ENCODE measurements at places on chromosomes 11 and 22.

DNA sequence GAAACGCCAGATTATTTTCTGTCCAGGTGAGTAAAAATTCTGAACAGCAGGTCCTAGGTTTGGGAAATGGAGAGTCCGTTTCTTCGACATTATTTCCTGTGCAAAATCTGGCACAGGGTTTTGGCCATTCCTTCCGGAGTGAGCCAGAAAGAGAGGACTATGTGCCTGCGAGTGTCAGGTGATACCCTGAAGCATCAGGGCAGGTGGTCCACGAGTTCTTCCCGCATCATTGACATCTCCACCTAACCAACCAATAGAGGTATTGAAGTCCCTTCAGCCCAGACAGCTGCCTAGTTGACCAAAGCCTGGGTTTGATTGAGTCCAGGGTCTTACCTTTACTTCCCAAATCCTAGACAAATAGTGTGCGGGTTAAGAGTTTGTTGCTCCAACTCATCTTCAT lies 808 bp downstream of the SNAP29 start:
- DNase-seq = no peak

- no peak for DNase-seq
Observed at GRCh38 chr11:9887472-9887871, 223.6 kb downstream of the SWAP70 start.

DNA sequence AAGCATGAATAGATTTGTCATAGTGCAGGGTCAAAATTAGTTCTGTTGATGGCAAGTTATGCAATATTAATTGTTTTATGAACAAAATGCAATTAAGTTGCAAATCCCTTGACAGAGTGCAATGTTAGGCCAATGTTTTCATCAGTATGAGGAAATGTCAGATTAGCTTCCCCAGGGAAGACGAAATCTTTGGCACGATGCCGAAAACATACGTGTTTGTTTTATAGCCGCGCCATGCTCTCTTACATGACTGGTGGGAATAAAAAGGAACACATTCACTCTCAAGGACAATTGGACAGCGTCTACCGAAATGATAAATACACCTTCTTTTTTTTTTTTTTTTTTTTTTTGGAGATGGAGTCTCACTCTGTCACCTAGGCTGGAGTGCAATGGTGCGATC lies 27.0 kb downstream of the MFNG start:
- peak; percentile 57 for DNase-seq

- DNase-seq = no peak
Observed at GRCh38 chr11:46049325-46049897, 71.8 kb downstream of the PHF21A start.

DNA sequence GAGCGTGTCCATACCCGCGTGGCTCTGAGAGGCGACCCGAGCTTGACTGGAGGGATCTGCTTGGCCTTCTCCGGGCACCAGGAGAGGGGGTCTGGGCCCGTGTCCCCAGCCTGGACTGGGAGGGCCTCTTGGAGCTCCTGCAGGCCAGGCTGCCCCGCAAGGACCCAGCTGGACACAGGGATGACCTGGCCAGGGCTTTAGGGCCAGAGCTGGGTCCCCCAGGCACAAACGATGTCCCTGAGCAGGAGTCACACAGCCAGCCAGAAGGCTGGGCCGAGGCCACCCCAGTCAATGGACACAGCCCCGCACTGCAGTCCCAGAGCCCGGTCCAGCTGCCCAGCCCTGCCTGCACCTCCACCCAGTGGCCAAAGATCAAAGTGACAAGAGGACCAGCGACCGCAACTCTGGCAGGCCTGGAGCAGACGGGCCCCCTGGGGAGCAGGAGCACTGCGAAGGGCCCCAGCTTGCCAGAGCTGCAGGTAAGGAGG lies 38.2 kb downstream of the TRIOBP start:
- no peak for DNase-seq

- no peak for DNase-seq
Observed at GRCh38 chr11:33005175-33005574, 10.5 kb upstream of the DEPDC7 start.

GRCh38 chr11:12318791-12319438 lies 58.5 kb upstream of the PARVA start:
- peak; percentile 93 for DNase-seq

GRCh38 chr11:108559904-108560303 lies 33.7 kb downstream of the EXPH5 start:
- no peak for DNase-seq

DNA sequence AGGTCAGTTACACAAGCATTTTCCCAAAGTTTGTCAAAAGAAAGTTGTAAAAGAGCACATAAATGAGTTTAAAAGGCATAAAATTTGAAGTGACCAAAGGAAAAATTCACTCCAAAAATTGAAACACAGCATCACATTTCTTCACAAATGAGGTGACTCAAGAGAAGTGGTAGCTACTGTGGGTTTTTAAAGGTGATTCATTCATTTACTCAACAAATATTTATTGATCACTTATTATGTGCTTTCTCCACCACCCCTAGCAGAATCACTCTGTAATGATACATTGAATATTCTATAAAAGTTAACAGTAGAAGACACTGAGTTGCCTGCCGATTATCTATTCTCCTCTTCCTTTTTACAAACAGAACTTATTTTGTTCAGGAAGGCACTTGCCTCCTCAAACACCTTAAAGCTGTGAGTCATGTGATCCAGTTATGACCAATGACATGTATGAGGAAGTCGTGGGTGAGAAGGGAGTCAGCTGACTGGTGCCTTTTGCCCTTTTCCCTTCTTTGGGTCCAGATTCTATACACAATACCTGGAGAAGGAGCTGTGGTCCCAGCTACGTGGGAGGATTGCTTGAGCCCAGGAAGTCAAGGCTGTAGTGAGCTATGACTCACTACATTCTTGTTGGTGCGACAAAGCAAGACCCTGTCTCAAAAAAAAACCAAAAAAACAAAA lies 67.7 kb upstream of the CLNS1A start:
- no peak for DNase-seq

DNA sequence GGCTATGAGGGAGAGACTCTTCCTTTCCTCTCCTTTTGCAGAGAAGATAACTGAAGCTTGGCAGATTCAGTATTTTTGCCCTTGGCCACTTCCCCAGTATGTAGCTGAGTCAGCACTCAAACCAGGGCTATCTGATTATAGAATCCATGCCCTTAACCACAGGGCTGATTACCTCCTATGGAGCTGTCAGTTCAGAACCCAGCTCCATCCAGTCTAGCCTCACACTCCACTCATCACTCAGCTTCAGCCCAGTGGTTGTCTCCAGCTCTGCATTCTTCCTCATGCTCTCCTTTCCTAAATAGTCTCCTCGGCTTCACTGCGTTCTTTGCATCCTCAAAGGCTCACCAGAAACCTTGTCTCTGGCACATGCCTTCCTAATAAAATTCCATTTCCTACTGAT lies 151.6 kb upstream of the BLID start:
- DNase-seq = no peak

- peak; percentile 13 for DNase-seq
Observed at GRCh38 chr22:41619979-41620588, 759 bp downstream of the DESI1 start.

- no peak for DNase-seq
Observed at GRCh38 chr22:36226189-36226588, 13.1 kb downstream of the APOL2 start.

- no peak for DNase-seq
Observed at GRCh38 chr11:64100782-64101353, 65.0 kb downstream of the MACROD1 start.

- no peak for DNase-seq
Observed at GRCh38 chr11:121603316-121603715, 150.5 kb upstream of the SORL1-AS1 start.

GRCh38 chr11:102849311-102849710 lies 5.9 kb upstream of the MMP3 start:
- DNase-seq = no peak

- no peak for DNase-seq
Observed at GRCh38 chr11:44708009-44708408, 18.8 kb upstream of the TSPAN18 start.

DNA sequence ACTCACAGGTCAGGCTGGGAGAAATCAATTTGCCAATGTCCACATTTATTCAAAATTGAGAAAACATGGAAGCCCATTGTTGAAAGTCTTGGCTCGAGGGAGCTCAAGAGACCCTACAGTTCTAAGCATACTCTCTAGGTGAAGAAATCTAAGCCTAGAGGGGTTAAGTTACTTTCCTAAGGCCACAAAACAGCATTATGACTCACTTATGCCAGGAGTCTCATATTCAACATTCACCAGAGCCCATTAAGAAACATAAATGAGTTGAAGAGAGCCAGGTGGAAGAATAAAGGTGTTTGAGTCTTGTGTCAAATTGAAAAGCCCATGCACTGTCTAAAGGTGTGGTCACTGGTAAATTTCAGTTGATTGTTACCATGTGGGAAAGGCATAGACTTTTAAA lies 108.1 kb downstream of the INSC start:
- no peak for DNase-seq

DNA sequence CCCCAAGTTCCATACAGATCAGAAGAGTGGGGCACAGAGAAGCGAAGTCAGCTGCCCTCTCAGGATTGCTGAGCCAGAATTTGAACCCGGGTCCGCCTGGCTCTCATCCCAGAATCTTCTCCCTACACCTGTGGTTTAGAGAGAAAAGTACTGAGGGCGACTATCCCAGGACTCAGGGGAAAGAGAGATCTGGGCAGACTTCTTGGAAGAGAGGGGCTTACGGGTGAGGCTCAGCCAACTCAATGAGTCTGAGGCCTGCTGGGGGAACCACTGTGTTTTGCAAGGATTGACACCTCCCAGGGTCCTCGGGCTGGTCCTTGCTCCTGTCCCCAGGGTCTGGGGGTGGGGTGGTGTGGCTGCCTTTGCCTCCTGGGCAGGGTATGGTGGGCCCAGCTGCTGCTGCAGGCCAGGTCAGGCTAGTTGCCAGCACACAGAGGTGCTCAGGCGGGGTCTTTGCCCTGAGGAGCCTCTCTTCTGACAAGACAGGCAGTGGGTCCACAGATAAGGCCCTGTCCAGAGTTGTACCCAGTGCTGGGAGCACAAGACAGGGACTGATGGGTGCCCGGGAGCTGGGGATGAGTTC lies 1.2 kb downstream of the CAPN5 start:
- DNase-seq = no peak

- no peak for DNase-seq
Observed at GRCh38 chr11:68440224-68440623, 20.3 kb upstream of the PPP6R3 start.

DNA sequence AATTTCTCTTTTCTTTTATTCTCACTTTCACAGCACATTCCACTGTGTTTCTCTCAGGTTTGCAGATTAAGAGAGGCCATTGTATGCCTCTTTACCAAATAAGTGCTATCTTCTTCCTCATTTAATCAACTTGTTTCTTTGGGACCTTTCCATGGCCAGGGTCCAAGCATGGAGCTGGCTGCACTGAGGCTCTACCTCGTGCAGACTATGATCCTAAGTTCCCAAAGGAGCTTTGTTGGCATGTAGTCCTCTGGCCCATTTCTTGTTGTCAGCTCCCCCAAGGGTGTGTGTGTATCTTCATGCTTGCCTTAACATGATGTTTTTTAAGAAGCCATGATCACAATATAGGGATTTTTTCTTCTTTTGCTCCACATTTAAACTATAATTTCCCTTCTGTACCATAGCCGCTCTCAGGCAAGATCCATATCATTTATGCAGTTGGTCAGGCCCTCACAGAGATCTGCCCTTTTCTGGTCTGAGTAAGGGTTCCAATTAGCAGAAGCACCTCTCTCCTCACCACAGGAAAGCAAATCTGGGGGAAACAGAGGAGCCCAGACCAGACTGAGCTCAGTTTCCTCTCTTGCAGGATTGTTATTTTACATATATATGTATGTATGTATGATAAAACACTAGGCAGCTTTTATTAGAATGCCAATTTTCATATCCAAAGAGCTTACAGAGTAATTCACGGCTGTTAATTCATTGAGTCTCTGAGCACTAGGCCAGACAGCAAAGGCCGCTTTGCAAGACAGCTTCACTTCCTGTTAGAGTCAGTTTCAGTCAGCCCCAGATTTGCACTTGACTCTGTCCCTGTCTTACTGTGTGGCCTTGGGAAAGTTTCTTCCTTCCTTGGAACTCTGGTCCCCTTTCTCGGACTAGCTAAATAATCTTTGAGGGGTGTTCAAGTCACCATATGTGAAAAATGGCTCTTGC lies 34.3 kb downstream of the CYB5R2 start:
- DNase-seq = no peak

- no peak for DNase-seq
Observed at GRCh38 chr11:45839204-45839603, 8.1 kb upstream of the CRY2 start.

GRCh38 chr11:20043992-20044391 lies 116.3 kb downstream of the DBX1 start:
- no peak for DNase-seq

DNA sequence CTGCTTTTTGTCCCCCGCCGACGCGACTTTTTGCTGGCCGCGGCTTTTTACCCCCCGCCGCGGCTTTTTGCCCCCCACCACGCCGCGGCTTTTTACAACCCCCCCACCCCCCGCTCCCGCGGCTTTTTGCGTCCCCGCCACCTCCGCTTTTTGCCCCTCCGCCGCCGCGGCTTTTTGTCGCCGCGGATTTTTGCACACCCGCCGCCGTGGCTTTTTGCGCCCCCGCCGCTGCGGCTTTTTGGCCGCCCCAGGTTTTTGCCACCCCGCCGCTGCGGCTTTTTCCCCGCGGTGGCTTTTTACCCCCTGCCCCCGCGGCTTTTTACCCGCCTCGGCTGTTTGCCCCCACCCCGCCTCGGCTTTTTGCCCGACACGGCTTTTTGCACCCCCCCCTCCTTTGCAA lies 205.5 kb downstream of the CCT8L2 start:
- DNase-seq = no peak

- DNase-seq = no peak
Observed at GRCh38 chr11:11171285-11171684, 181.8 kb downstream of the CSNK2A3 start.

DNA sequence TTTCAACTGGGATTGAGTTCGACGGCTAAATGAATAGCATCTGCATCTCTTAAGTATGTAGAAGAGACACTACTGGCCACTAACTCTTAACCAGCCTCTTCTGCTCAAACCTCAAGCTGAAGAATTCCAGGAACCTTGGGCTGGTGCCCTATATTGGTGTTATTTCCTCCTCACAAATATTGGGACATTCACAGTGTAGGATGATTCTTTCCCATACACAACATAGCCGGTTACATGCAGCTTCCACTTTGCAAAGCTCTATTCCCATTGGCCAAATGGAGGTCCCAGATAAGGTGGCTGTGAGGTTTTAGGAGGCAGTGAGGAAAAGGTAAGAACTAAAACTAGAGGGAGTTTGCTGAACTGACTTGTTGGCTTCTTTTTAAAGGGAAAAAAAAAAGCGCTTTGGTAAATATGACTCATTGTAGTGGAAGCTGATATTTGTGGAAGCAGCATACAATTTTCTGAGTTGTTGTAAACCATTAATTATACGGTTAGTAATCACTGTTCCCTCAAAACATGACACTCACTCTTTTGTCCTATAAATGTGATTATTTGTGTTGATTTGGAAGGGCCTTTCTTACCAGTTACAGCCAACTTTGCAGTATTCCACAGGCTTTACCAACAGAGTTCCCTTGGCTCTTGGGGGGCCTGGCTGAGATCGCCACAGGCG lies 17.6 kb downstream of the C22orf31 start:
- no peak for DNase-seq
